ENCODE measurements at places on chromosomes 4 and X. TPM values are rescaled to one million over a fixed set of nuclear protein-coding genes. Genes with fewer than 3 reads are reported as not detected.

- no peak for DNase-seq
Measured at GRCh38 chrX:20412871-20413486, 146.3 kb upstream of the RPS6KA3 start.

DNA sequence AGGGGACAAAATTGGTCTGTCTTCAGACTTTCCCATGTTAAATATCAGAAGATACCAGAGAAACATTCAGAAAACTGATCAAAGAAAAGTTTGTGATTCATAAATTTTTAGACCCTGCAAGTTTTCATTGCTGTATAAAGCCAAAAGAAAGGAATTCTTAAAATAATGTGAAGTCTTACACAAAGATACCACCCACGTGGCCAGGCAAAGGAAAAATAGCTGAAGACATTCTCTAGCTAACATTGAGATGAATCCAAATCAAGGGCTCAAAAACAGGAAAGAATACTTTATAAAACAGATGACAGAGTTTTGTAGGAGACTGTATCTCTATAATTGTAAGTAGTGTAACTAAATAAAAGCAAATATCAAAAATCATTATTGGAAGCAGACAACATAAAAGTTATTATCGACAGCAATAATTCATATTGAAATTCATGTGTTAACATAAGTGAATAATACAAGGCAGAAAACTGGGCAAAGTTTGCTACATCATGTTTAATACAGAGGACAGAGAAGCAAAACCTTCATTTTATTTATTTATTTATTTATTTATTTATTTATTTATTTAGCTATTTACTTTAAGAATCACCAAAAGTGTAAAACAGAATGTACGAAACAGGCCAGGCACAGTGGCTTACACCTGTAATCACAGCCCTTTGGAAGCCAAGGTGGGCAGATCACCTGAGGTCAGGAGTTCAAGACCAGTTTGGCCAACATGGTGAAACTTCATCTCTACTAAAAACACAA is 204.6 kb upstream of the SLIT2 start:
- no peak for DNase-seq

GRCh38 chr4:73984736-73985527 is 3.1 kb downstream of the PPBP start:
- no peak for DNase-seq

DNA sequence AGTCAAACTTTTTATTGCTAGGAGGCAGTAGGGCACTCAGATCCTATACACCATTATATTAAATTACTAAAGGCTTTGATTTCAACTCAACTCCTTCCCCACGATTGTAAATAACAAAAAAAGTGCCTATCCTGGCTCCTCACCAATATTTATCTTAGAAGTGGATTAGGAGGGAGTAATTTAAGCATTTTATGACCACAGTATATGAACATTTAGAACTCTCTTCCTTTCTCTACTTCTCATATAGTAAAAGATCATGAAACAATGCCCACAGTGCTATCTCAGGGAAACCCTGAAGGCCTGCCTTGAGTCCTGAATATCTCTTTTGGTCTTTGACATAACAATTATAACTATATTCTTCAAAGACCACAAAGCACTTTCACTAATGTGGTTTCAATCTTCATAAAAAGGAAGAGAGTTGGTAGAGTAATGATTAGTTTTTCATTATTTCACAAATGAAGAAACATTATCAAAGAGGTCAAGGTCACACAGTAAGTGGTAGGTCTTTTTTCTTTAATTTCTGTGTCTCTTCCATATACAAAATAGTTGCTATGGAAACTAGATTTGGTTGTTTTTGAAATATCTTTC is 29.1 kb upstream of the ADH1C start:
- no peak for DNase-seq

DNA sequence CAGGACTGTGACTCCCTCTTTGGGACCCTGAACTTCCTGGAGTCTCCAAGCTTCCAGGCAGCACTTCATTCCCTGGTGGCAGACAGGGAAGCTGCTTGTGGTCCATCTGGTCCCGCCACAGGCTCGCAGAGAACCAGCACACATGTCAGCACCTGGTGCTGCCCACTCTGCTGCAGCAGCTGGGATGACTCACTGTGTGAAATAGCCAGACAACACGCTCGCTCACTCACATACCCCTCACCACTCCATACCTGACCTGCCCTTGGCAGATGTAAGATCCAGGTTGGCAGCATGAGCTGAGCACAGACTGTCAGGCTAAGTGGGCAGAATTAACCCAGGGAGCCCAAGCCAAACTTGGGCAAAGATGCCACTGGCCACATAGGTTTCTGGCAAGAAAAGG is 613.5 kb downstream of the PCDH18 start:
- no peak for DNase-seq

DNA sequence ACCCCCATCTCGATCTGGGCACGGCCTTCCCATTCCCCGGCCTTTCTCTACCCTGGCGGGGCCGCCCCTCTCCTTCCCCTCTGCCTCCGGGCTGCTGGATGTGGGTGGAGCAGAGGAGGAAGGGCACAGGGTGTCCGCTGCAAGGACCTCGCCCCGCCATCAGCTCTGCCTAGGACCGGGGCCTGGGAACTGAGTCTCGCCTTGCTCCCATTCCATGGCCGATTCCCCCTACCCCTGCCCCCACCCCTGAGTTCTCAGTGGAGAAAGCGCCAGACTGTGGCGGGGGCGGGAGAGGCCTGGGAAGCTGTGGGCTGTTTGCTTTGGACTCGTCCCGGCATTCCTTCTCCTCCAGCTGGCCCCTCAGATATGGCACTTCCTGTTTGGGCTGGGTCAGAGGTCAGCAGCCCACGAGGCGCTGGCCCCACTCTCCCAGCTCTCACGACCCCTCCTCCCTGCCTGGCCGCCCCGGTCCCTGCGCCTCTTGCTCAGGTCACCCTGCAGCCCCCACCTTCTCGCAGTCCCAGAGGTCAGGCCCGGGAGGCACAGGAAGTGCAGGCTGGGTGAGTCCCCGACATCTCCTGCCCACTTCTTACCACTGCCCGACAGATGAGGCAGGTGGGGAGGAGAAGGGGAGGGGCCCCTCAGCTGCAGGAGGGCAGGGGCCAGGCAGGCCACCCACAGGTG is 6.4 kb upstream of the BGN start:
- no peak for DNase-seq

GRCh38 chr4:71229477-71230270 is 109.1 kb upstream of the SLC4A4 start:
- no peak for DNase-seq

GRCh38 chr4:5043579-5043978 is 7.7 kb upstream of the STK32B start:
- DNase-seq, result no peak

DNA sequence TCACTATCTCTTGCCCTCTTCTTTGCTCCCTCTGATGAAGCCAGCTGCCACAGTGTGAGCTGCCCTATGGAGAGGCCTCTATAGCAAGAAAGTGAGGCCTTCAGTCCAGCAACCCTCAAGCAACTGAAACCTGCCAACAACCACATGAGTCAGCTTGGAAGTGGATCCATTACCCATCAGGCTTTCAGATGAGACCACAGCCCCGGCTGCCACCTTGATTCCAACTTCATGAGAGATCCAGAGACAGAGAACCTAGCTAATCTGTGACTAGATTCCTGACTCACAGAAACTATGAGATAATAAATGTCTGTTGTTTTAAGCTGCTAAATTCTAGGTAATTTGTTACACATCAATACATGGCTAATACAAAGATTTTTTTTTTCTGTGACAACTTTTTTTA is 20.4 kb upstream of the WAS start:
- no peak for DNase-seq

DNA sequence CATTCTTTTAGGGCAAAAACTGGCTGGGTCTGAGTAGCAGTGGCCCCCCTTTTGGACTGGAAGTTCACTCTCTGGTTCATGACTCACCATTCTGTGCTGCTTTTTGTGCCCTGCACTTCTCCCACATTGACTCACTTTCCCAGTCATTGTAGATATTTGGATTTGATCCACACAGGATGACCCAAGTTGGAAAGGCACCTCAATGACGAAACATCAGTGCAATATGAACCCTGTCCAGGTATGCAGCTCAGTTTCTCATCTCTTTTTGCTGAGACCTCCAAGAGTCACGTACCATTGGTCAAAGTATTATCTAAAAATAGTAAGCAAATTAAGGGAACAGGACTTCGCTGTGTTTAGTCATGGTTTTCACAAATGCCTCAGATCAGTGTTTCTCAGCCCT is 92.7 kb downstream of the CBLL2 start:
- DNase-seq, result no peak

DNA sequence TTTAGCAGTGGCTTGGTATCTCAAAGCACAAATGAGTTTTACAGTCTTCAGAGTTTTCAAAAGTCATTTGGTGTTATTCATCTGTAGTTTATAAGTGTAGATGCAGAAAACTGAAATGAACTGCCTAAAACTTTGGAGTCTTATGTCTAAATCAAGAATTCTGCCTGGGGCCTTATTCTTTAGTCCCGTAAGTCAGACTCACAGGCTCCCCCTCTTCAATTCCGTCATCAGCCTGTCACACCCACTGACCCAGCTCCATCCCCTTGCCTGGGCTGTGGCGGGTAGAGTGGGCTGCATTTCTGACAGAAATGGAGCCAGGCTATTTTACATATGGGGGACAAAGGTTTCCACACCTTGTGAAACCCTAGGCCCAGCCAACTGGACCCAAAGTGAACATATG is 44.3 kb downstream of the TSPAN5 start:
- no peak for DNase-seq

DNA sequence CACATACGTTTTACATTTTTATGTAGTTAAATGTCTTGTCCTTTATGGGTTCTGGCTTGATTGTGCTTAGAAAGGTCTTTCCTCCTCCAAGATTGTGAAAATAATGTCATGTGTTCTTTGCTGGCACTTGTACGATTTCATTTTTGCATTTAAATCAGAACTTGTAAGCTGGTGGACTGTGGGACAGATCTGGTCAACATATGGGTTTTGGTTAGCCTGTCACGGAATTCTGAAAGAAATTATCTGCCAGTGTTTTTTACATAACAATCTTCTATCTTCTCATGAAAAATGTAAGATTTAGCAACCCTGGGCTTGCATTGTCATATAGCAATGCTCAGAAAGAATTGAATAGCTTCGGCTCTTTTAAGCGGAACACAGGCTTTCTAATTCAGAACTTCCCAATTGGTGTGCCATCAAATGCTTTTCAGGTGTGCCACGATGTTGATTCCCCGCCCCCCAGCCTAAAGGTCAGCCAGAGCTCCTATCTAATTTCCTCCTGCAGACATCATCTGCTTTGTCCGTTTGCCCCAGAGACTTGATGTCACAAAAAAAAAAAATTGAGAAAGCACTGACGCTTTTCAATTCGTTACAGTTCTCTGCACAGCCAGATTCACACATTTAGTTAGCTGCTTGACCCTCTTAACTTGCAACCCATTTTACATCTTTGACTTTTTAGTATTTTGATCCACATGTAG is 16.2 kb downstream of the AFF1 start:
- no peak for DNase-seq

DNA sequence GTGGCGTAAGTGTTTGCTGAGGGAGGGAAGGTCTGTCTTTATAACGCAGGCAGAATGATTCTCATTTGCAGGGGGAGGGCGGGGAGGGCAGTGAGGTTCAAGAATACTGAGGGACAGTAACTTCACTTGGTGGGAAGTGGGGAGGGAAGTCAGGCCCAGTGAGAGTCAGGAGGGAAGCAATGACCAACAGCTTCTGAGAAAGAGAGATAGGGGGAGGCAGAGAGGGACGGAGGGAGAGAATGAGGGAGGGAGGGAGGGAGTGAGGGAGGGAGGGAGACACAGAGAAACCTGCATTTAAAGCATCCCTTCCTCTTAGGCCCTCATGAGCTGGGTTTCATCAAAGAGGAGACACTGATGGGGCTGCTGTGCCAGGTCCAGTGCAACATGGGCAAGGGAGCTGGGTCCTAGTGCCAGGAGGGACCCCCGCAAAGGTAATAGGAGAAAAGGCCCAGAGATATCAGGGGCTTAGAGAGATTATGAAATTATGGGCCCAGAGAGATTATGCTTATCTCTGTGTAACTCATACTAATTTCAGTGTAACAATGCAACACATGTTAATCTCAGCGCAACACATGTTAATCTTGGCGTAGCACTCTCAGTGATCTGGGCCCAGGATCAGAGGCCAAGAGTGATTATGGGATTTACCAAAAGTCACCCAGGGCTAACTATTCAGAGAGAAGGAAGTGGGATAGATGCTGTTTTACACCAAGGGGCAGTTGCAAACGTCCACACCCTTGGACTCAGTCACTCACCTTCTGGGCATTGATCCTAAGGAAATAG is 112.1 kb downstream of the DRD5 start:
- DNase-seq, result no peak

GRCh38 chrX:151789179-151789800 is 54.7 kb downstream of the CNGA2 start:
- no peak for DNase-seq

DNA sequence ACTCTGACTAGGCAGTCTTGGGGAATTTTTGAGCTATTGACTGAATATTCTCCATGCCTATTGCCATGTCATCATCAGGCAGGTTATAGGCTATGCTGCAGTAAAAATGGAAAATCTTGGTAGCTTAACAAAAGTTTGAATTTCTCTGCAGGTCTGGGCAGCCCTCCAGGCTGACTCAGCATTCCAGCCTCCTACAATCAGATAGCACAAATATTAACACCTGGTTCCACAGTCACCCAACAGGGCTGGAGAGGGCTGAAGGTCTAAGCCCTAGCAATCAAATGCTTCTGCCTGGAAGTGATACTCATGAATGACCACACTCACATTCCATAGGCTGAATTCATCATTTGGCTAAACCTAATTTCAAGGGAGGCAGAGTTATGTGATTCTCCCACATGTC is 9.6 kb upstream of the PPP3CA start:
- DNase-seq, result no peak

DNA sequence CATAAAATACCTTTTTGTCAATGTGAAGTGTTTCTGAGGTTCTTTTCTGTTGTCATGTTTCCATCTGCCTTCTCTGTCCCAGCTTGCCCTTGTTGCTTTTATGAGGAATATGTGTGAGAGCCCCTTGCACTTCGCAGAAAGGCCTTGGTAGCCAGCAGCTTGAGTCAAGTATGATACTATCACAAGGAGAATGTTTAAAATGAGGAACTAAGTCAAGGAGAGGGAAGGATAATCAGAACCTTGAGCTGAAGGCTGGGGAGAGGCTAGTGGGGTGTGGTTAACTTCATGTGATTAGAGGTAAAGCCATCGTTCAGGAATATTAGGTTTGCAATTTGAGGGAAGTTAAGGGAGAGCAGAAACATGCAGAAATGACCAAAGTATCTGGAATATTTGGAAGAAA is 12.7 kb downstream of the PGK1 start:
- DNase-seq, result no peak

- DNase-seq, result no peak
Measured at GRCh38 chrX:54921427-54922021, 900 bp downstream of the TRO start.

DNA sequence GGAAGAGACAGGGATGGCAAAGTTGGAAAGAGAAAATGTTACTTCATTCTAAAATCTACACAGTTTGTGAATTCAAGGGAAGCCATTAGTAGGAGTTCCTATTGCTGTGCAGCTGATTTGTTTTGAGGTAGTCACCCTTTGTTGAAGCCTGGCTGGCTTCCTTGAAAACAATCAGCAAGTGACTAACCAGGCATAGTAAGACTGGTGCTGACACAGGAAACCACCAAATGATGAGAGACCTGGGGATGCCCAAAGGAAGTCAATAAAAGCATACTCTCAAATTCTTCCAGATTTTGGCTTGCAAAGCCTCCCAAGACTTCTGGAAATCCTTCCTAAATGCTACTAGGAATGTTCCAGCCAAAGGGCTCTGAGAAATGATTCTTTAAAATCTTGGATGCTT is 23.9 kb upstream of the PRDM8 start:
- no peak for DNase-seq

Gene PCDH18
- total RNA-seq, result 71.2 TPM

Gene SLITRK2
- total RNA-seq, result 2.1 TPM

Gene ATP10D
- total RNA-seq, result 19.9 TPM

Gene RBM47
- total RNA-seq, result 51.0 TPM

Gene TEX13C
- total RNA-seq, result not detected

Gene GNRHR
- total RNA-seq, result not detected

All from omental fat pad (tissue), 4 donors.